ENCODE measurements at places on chromosomes 5 and 9.

DNA sequence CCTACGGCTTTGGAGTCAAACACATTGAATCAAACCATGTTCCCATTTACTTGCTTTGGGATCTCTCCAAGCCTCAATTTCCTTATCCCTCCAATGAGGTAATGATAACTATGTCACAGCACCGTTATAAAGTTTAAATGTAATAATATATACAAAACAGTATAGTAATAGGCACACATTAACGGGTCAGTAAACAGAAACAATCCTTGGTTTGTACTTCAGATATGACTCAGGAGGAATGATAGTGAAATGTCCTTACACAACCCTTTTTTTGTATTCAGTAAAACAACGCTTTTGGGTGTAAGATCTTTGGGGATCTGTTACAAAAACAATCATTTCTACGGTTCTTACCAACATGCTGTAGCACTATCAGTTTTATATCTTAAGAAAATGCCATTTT is 178.5 kb upstream of the GNA14 start:
- DNase-seq, result no peak

DNA sequence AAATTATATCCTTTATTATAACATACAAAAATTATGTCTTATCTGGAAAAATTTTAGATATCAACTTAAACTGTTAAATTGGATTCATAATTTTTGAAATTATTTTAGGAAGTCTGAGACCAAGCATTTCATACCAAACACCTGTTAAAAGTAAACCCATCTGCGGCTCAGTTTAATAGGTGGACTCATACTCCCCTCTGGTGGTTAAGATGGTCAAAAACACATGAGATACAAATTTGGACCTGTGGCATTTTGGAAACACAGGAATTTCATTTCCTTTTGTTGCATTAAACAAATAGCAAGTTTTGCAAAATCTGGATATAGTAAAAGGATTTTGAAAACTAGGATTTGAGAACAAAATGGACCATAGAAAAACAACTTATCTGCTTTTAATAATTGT is 53.7 kb downstream of the RGMB start:
- no peak for DNase-seq

- no peak for DNase-seq
Measured at GRCh38 chr9:117273612-117274011, 141.2 kb downstream of the ASTN2 start.

- no peak for DNase-seq
Measured at GRCh38 chr9:18238752-18239447, 235.1 kb upstream of the ADAMTSL1 start.

DNA sequence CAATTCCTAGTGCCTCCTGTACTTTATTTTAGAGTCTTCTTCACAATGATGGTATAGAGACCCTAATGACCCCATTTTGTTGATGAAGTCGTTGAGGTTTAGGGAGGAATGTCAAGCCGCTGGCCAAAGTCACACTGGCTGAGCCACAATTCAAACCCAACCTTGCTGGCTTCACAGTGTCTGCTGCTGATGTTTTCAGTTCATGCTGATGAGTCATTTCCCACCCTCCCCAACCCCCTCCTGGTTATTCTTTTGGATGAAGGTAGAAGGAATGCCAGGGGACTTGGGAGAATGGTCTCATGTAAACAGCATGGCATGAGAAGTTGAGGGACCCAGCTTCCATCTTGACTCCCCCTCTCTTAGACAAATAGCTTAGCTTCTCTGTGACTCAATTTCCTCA is 68.6 kb downstream of the TMEM252 start:
- DNase-seq, result no peak

DNA sequence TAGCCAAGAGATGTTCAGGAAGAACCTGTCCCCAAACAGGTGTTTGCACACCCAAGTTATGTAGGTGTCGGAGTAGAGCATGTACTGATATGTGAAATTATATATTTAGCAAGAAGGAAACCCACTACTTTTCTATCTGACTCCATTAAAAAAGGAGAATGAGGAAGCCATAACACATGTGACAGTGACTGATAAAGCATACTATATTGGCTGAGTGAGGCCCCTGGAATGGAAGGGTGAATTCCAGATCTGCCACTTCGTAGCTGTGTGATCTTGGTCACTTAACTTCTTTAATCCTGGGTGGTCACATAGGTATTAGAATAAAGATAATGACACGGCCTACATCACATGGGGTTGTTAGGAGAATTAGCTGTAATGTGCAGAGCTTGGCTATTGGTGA is 116.0 kb upstream of the MAN2A1 start:
- no peak for DNase-seq

DNA sequence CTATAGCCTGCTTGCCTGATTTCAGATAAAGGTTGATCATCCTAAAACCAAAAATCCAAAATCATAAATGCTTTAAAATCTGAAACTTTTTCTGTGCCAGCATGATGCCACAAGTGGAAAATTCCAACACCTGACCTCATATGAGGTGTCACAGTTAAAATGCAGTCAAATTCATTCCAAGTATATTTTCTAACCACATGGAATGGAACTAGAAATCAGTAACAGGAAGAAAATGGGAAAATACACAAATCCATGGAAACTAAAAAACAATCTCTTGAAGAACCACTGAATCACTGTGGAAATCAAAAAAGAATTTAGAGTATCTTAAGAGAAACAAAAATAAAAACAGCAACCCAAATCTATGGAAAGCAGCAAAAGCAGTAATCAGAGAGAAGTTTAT is 297.5 kb upstream of the COX7C start:
- DNase-seq, result no peak

GRCh38 chr5:106940986-106941385 is 729.8 kb downstream of the EFNA5 start:
- no peak for DNase-seq

DNA sequence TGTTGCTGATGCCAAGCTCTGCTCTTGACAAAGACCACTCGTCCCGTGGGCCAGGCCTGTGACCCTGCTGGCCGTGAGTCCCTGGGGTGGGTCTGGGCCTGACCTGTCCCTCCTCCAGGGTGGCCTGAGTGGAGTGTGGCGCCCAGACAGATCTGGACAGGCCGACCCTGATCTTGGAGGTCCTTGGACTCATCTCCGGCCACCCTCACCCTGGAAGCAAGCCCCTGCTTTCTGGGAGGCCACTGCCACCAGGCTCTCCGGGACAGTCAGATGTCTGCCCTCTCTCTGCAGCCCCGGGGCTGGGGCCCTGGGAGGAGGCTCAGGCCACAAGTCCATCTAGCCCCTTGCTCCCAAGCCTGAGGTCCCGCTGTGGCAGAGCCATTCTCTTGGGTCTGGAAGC is 31.2 kb upstream of the TMEM250 start:
- no peak for DNase-seq
